ENCODE measurements at places on chromosomes 1 and 21.
A peak's percentile ranks its signal among the peaks of the same experiment; 100 is the strongest.

GRCh38 chr1:205670611-205671430 lies 9.5 kb downstream of the SLC45A3 start:
- no peak for DNase-seq

DNA sequence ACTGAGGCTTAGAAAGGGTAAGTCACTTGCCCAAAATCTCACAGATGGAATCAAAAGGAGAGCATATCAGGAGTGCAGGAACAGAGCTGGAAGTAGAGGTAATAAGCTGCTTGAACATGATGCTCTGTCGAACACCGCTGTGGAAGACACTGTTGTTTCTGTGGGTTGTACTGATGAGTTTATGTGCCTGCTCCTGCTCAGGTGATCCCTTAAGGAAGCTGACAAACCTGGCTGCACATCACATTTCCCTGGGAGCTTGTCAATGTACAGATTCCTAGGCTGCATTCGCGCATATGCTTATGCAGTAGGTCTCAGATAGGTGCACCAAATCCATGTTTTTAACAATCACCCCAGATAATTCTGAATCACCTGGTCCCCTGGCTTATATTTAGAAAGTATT lies 79.7 kb downstream of the ZNF326 start:
- no peak for DNase-seq

- DNase-seq = no peak
These were observed 13.2 kb upstream of the CREG1 start for GRCh38 chr1:167566766-167567165.

GRCh38 chr1:232250838-232251237 lies 379.1 kb downstream of the SIPA1L2 start:
- no peak for DNase-seq

DNA sequence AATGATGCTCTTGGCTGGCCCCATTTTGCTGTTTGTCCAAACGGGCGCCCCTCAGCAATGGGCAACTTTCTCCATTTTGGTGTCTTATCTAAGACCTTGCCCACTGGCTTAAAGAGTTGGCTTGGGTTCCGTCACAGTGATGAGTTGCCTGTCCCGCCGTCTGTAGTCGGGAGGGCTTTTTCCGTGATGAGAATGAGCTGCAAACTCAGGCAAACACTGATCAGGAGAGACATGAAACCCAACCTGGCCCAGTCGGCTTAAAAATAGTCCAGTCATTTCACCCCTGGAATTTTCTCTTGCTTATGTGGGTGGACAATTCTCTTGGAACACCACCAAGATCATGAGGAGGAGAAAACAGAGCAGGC lies 79.3 kb downstream of the ST6GALNAC3 start:
- no peak for DNase-seq

DNA sequence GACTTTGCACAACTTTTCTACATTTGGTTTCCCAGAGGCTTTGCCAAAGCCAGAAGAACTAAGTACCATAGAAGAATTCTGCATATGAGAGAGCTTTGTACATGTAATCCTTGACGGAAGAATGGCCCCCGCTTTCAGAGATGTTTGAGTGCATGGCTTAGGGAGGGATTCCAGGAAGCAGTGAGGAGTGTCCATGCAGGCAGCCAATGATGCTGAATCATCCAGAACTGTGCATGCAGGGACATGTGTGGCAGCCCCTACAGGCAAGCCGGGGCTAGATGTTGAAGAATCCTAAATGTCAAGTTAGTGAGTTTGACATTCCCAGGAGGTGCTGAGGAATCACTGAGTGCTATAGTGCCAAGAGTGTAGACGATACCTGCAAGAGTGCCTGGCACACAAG lies 9.9 kb upstream of the HAO2 start:
- DNase-seq = no peak

GRCh38 chr1:14715802-14716201 lies 117.3 kb downstream of the KAZN start:
- DNase-seq = no peak

- peak; percentile 59 for DNase-seq
These were observed 82.4 kb upstream of the FGGY start for GRCh38 chr1:59214248-59215208.

GRCh38 chr21:37193006-37193405 lies 74.1 kb downstream of the VPS26C start:
- no peak for DNase-seq

DNA sequence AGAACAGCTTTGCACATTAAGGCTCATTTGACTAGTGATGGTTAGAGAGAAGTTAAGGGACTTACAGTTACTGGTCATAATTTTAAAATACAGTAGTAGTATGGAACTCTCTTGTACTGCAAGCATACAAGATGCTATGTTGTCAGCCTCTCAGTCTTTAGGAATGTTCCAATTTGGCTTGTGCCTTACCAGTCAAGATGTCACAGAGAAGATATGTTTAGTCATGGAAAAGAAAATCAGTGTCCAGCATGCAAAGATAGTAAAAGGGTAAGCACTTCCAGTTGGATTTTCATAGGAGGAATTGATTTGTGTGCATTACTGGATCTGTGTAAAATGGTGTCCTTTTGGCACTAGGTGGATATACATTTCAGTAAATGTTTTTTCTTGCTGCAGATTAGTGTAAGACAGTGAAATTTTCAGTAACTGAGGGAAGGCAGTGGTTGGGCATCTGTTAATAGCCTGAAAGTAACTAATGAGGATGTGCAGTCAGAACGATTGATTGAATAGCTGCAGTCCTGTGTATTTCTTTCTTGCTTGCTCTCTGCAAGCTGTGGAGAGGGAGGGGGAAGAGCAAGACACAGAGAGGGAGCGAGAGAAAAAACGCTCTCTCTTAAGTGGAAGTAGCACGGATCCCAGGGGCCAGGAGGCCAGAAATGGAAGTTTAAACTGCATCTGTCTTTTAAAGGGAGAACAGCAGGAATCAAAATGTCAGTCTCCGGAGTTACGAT lies 108.2 kb downstream of the CLEC20A start:
- no peak for DNase-seq

DNA sequence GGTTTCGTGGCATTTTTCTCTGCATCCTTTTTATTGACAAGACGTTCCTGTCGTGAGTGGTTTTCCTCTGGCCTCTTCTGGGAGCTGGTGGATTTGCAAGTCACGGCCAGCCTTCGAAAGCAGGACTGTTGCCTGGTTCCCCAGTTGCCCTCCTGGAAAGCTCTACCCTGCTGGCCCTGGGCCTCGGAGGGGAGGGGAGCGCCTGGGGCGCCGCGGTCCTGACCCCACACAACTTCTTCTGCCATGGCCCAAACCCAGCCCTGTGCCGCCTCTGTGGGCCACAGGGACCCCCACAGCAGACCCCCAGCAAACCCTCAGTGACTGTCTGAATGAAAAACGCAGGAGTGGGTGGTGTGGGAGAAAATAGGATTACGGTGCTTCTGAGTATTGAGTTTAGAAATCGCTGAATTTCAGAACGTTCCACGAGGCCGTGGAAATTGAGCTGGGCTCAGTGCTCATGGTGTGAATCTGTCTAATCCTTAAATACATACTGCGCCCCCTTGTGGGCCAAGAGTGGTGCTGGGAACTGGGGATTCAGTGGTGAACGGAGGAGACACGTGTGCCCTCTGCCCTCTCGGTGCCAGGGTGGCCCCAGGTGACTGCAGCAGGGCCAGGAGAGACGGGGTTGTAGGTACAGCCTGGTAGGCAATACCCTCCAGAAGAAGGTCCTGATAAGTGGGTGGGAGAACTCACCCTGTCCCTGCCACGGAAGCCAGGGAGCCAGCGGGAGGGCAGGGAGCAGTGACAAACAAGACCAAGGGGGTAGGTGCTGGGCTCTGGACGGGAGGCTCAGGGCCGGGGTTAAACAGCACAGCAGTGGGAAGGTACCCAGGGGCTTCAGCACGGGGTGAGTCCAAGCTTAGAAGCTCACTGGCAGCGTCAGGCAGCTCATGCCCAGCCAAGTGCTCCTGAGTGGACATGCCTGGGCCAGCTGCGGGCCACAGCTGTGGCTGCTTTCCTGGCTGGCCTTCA lies 101.2 kb upstream of the COL6A1 start:
- DNase-seq = peak; percentile 72

- DNase-seq = no peak
These were observed 386.5 kb upstream of the BRINP3 start for GRCh38 chr1:190864013-190864641.

- no peak for DNase-seq
These were observed 9.3 kb downstream of the SLAMF8 start for GRCh38 chr1:159835862-159836525.

DNA sequence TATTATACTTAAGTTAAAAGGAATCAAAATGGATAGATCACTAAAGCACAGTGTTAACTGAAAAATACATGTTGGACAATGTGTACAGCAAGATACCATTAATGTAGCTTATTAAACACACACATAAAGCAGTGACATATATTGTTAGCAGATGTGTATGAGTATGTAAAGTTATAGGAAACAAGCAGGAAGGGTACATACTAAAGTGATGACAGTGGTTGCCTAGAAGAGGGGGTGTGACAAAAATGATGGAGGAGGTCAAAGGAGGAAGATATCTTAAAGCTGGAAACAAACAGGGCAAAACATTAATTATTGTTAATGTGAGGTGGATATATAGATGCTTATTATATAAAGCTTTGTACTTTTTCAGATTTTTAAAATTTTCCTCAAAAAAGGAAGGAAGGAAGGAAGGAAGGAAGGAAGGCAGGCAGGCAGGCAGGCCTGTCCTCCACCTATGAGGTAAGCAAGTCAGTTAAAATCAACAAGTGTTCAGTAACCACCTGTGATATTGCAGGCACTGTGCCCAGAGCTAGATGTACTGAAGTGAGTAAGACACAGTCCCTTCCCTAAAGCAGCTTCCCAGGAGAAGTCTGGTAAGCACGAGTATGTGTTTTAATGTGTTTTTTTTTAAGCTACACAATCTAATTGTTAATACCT lies 252.9 kb upstream of the NR5A2 start:
- DNase-seq = no peak

- DNase-seq = peak; percentile 88
These were observed 153.9 kb downstream of the PEX14 start for GRCh38 chr1:10628685-10629084.

GRCh38 chr1:109020693-109021257 lies 21.1 kb downstream of the WDR47 start:
- no peak for DNase-seq

DNA sequence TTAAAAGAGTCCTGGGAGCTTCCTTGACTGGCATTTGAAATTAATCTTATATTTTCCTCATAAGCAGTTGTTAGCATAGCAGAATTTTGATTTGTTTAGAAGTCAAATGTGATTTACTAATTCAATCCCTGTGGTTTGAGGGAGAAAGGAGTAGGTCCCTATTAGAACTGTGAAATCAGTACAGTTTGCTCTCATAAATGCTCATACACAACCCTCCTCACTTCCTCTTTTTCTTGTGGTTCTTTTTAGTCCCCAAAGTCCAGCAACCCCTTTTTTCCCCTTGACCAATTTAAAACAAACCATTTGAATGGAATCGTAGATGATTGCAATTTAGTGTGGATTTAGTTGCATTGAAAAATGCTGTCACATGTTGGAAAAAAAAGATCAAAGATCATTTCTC lies 9.2 kb upstream of the IFI44 start:
- DNase-seq = no peak

GRCh38 chr21:39518055-39518846 lies 66.5 kb downstream of the SH3BGR start:
- no peak for DNase-seq

DNA sequence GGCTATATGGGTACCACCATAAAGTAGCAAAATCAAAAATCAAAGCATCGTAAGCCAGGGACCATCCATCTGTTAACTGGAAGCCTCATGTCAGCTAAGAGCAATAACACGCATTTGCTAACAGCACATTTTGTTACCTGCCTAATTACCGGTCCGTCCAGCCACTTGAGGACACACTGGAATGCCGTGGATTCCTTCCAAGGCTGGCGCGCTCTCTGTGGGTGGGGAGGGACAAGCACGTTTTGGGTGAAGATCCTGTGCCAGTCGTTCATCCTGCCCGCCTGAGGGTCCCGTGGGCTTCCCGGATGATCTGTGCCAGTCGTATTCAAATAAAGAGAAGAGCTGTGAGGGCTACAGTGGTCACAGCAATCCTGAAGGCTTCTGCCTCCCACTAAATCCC lies 6.2 kb downstream of the NPHP4 start:
- DNase-seq = no peak

GRCh38 chr1:180274221-180274620 lies 44.2 kb downstream of the LHX4 start:
- DNase-seq = no peak

DNA sequence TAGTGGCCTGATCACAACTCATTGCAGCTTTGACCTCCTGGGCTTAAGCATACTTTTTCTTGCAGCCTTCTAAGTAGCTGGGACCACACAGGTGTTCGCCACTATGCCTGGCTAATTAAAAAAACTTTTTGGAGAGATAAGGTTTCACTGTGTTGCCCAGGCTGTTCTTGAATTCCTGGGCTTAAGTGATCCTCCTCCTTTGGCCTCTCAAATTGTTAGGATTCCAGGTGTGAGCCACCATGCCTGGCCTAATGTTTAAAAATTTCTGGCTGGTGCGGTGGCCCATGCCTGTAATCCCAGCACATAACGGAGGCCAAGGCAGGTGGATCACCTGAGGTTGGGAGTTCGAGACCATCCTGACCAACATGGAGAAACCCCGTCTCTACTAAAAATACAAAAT lies 24.4 kb downstream of the YTHDF2 start:
- DNase-seq = no peak

DNA sequence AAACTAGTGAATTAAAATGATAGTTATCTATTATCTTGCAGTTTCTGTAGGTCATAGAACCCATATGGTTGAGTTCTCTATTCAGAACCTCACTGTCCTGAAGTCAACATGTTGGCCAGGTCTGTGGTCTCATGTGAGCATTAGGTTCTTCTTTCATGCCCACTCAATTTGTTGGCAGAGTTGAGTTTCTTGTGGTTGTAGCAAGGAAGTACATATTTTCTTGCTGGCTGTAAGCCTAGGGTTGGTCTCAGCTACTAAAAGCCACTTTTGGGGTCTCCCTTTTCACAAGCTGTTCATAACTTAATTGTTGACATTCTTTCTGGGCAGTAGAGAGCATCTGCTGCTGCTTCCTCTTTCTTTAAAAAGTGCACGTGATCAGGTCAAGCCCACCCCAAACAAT lies 1165.1 kb upstream of the NCAM2 start:
- DNase-seq = no peak

- DNase-seq = no peak
These were observed 578 bp upstream of the TRIM62 start for GRCh38 chr1:33182401-33182841.

- no peak for DNase-seq
These were observed 238.4 kb downstream of the GPATCH2 start for GRCh38 chr1:217392441-217392840.

- no peak for DNase-seq
These were observed 120.8 kb downstream of the RGS2 start for GRCh38 chr1:192929597-192929996.

- DNase-seq = peak; percentile 51
These were observed 2.3 kb upstream of the KCNC4 start for GRCh38 chr1:110207831-110208230.

- no peak for DNase-seq
These were observed 11.9 kb upstream of the GPX7 start for GRCh38 chr1:52590266-52590665.
